CD4-positive, alpha-beta T cell treated with Interleukin-4 for 1 hour (primary cell): ENCODE measurements at places on chromosomes 16 and 17.

DNA sequence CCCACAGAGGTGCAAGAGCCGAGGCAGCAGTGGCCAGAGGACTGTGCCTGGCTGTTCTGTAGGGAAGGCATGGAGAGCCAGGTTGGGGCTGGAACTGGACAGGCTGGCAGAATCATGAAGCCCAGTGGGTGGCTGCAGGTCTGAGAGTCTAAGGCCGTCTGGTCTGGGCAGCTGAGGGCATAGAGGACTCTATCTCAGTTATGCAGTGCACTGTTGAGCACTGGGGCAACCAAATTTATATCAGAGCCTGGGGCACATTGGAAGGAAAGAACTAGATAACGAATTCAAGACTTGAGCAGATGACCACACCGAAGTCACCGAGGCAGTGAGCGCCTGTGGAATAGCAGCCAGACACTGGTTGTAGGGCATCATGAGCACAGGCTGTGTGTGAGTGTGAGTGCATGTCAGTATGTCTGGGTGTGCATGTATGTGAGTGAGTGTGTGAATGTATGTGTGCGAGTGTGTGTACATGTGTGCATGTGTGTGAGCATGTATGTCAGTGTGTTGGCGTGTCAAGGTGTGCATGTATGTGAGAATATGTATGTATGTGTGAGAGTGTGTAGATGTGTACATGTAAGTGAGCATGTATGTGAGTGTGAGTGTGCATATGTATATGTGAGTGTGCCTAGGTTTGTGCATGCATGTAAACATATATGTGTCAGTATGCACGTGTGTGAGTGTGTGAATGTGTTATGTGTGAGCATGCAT, 37.0 kb downstream of the RGS9 start:
- no peak for DNase-seq

DNA sequence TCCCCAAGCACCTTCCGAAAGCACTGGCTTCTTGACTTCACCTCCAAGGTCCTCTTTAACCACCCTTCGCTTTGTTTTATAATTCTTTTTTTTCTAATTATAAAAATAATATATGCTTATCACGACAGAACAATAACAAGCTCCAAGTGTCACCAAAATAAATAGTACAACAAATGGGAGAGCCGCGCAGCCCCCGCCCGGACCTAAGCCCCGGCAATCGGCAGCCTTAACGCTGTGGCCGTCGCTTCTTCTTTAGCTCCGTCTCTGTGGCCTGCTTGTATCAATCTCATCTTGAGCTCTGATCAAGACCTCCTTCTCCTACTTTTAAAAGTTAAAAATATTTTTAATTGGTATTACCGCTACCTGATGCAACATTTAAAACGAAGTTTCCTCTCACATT, 42.7 kb downstream of the CYB5D2 start:
- no peak for DNase-seq

DNA sequence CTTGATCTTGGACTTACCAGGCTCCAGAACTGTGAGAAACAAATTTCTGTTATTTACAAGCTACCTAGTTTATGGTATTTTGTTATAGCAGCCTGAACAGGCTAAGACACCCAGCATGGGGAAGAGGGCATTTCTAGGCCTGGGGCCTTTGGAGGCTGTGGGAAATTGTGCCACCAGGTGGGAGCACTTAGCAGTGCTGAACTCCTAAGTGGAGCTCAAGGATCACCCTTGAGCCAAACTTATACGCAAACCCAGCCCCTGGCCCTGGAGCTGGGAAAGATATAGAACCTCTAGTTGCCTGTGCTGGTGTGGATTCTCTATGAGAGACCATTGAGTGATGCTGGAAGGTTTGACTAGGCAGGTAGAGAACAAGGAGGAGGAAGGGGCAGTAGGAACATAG, 36.1 kb downstream of the MIS12 start:
- DNase-seq = no peak

DNA sequence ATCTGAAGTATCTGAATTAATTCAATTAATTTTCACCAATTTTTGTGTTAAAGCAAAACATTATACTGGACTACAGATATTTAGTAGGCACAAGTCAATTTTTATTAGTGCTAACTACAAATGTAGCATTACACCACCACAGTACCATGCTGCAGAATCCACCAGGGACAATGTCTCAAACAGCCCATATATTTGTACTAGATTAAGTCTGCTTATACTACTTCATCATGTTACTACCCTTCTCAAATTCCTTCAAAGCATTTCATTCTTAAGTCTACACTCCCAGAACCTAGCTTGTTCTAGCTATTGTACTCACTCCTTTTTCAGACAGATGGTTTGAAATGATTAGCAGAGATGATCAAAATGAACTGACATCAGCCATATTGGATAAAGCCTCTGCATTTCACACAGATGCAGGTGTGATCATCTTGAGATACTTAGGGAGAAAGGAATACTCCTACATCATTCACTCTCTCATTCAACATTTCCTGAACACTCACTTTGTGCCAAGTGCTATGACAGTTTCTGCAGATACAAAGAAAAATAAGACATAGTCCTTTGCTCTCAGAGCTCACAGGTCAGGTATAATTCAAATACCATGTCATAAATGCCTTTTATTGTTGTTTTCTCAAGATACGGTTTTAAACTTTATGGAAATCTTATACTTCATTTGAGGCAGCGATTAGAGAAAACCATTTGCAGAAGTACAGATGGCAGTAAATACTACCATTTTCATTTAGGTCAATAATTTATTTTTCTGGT, 47.7 kb downstream of the SMURF2 start:
- no peak for DNase-seq

DNA sequence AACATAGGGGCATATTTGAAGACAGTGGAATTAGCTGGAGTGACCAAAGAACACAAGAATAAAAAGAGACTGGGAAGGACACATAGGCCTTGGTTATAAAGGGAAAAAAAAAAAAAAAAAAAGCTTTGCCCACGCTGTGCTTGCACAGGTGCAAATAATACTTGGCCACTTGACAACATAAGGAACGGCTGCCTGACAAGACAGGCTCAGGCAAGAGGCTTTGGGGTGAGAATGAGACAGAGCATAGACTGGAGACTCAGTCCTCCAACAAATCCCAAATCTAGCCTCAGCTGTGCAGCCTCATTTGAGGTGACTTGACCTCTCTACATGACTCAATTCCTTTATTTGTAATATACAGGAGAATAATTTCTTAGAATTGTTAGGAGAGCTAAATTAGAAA, 332.8 kb upstream of the DYNLRB2 start:
- DNase-seq = no peak

- DNase-seq = no peak
Measured at GRCh38 chr16:66278111-66278531, 88.4 kb upstream of the CDH5 start.

DNA sequence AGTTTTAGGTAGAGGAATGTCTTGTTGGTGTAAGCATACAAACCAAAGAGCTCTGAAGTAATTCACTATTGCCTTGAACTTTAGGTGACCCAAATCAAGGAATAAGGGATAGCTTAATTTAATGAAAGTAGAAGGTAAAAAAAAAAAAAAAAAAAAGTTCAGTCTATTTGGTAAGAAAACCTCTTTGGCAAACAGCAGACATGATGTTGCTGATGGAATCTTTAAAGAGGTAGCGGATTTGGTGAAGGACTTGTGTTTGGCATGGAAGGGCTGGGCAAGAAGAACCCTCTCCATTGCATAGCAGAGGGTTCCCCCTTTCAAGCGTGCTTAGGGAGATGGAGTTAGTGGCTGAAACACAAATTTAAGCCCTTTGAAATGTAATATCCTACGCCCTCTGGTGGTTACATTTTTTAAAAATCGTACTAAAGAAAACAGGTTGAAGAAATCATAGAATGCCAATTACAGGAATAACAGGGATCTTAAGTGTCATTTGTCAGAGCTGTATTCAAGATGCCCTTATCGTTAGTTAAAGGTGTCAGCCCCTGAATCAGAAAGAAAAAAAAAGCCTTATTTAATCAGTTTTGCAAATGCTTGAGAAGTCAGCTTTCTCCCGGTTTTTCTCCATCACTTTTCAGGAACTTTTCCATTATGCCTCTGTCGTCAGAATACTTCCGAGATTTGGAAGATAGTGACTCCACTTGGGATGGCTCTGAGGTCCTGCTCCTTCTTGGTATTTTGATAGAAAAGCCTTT, 383.1 kb downstream of the KCNJ2 start:
- DNase-seq = no peak
